Kidney (tissue), 22 donors: ENCODE measurements at places on chromosomes 16 and 17. TPM values are rescaled to one million over a fixed set of nuclear protein-coding genes. Genes with fewer than 3 reads are reported as not detected.

DNA sequence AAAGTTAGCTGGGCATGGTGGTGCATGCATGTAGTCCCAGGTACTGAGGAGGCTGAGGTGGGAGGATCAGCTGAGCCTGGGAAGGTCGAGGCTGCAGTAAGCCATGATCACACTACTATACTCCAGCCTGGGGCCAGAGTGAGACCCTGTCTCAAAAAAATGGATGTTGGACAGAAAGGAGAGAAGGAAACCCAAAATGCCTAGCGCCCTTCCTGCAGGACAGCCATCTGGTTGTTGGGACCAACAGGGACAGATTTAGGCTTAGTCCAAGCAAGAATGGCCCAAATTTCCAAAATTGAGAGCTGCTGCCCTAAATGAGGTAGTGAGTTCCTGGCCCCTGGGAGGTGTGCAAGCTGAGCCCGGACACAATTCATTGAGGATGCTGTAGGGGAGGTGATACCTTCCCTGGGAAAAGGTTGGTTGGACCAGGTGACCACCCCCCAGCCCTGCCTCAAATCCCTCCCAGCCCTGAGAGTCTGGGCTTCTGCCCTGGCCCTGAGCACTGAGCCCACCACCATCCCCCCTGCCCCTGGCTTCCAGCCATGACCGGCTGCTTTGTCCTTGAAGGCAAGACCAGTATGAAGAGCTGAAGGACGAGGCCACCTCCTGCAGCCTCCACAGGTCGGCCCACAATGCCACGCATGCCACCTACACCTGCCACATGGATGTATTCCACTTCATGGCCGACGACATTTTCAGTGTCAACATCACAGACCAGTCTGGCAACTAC lies 35.1 kb downstream of the IL21R start:
- H3K27ac ChIP-seq: no peak overlapping the region
- no peaks in the 10 kb centered on the region for H3K27me3 ChIP-seq
- H3K4me1 ChIP-seq: no peaks in the 10 kb centered on the region
- no peak overlapping the region for H3K4me3 ChIP-seq
- no peak for DNase-seq

- DNase-seq: no peak
- no peaks in the 10 kb centered on the region for H3K36me3 ChIP-seq
- H3K4me3 ChIP-seq: no peak overlapping the region
- H3K27ac ChIP-seq: no peak overlapping the region
- no peaks in the 10 kb centered on the region for H3K4me1 ChIP-seq
Observed at GRCh38 chr17:70855401-70856054, 686.2 kb downstream of the KCNJ2 start.

CHST4 gene
- total RNA-seq: not detected

DNA sequence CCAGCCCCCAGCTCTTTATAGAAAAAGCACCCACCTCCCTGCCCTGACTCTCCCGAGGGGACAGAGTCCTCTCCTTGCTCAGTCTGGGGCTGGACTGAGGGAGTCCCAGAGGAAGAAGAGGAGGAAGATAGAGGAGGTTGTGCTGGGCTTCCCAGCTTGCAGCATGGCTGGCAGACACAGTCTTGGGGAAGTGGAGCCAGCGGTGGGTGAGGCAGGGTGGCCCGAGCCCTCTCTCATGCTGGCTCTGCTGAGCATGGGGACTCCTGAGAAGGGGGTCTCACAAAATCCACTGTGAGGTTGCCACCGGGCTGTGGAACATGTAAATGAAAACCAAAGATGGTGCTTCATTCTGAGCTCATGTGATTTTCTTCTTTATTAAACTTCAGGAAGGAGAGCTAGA lies 398.5 kb downstream of the SLC39A11 start:
- H3K27me3 ChIP-seq: no peaks in the 10 kb centered on the region
- H3K4me1 ChIP-seq: no peaks in the 10 kb centered on the region
- no peak for DNase-seq
- H3K36me3 ChIP-seq: no peaks in the 10 kb centered on the region

DNA sequence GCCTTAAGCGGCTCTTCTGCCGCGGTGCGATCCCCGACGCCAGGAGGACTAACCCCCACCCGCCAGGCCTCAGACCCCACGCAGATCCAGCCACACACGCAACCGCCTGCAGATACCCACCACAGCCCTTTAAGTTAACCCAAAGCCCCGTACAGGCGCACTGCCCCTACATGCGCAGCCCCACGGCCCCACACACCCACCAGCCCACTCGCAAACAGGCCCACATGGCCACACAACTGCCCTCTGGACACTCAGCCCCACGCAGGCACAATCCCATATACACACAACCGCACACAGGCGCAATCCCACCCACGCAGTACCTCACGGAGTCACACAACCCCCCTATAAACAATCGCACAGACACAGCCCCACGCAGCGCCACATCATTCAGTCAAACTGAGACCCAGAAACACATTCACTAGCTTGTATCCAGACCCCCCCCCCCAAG lies 41.7 kb downstream of the RAI1 start:
- no peaks in the 10 kb centered on the region for H3K27me3 ChIP-seq
- no peak for DNase-seq
- peak overlapping the region; percentile 17 for H3K4me3 ChIP-seq
- H3K4me1 ChIP-seq: peaks cover 9% of the 10 kb centered on the region
- no peaks in the 10 kb centered on the region for H3K36me3 ChIP-seq
- H3K27ac ChIP-seq: no peak overlapping the region

RFFL gene
- 29.0 TPM for total RNA-seq

CD300LG gene
- total RNA-seq: 1.2 TPM
